ENCODE measurements at places on chromosomes 1 and 21. TPM values are rescaled to one million over a fixed set of nuclear protein-coding genes. Genes with fewer than 3 reads are reported as not detected.

CNTN2 gene
- total RNA-seq: 0.68 TPM

PCP4 gene
- not detected for total RNA-seq

GSTM2 gene
- total RNA-seq: 49.0 TPM

APOBEC4 gene
- total RNA-seq: not detected

STK40 gene
- total RNA-seq: 61.5 TPM

HDAC1 gene
- 52.0 TPM for total RNA-seq

RPTN gene
- total RNA-seq: not detected

PADI1 gene
- total RNA-seq: 1.2 TPM

LY9 gene
- 0.71 TPM for total RNA-seq

MEX3A gene
- 0.42 TPM for total RNA-seq

FNDC10 gene
- total RNA-seq: 2.7 TPM

NGF gene
- total RNA-seq: 25.7 TPM

OR2T35 gene
- not detected for total RNA-seq

KIF17 gene
- total RNA-seq: 3.2 TPM
